Natural killer cell (primary cell): ENCODE measurements at places on chromosomes 7 and 10. TPM values are rescaled to one million over a fixed set of nuclear protein-coding genes. Genes with fewer than 3 reads are reported as not detected.
A peak's percentile ranks its signal among the peaks of the same experiment; 100 is the strongest.

DNA sequence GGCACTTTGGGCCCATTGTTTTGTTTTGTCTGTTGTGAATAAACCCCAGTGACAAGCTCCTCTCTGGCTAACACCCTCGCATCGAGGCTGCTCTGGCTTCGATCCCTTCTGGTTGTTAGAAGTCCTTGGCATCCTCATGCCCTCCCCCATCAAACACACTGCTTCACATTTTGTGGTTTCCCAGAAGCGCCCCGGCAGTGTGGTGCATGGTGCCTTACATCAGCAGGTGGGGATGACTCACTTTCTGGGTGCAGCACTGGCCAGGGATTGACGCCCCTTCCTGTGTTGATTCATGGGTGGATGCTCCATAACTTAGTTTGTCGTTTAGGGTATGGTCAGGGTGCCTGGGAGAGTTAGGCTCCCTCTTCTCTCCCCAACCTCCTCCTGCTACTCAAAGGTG lies 51.4 kb downstream of the PLPP4 start:
- no peak for DNase-seq
- H3K4me3 ChIP-seq, result no peak overlapping the region
- H3K27ac ChIP-seq, result no peak overlapping the region
- H3K27me3 ChIP-seq, result no peaks in the 10 kb centered on the region
- no peaks in the 10 kb centered on the region for H3K4me1 ChIP-seq
- H3K36me3 ChIP-seq, result no peaks in the 10 kb centered on the region

IPMK gene
- 4.6 TPM for total RNA-seq

- no peaks in the 10 kb centered on the region for H3K4me1 ChIP-seq
- no peaks in the 10 kb centered on the region for H3K36me3 ChIP-seq
- no peak overlapping the region for H3K4me3 ChIP-seq
These were observed 16.7 kb upstream of the GAD2 start for GRCh38 chr10:26199841-26200240.

DNA sequence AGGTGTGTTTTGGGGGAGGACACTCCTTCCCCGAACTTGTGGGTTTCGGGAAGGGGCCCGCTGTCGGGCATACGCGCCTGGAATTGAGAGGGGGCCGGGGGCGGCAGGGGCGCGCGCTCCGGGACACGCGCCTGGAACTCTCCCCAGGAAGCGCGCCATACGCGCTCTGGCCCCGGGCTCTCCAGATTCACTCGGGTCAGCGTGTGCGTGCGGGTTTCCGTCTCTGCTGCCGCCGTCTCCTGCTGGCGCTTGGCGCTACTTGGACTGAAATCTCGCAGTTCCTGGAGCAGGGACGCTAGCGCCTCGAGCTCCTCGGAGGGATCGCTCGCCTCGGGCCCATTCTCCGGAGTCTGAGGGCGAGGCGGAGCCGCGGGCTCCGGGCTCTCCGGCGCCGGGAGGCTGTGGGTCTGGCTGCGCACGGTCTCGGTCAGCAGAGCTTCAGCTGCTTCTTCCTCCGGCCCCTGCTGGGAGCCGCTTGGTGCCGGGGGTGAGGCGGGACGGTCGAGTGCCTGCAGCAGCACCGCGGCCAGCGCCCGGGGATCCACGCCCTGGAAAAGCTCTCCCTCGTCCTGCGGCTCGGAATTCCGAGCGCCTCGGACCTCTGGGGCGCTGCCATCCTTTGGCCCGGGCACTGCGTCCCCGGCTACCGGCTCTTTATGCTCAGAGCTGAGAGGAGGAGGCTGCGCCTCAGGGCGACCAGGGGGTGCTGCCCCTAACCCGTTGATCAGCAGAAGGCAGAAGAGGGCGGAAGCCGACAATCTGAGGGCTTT lies 1.1 kb downstream of the VGF start:
- no peak overlapping the region for H3K4me3 ChIP-seq
- peak; percentile 42 for DNase-seq
- H3K4me1 ChIP-seq, result peaks cover 34% of the 10 kb centered on the region

DNA sequence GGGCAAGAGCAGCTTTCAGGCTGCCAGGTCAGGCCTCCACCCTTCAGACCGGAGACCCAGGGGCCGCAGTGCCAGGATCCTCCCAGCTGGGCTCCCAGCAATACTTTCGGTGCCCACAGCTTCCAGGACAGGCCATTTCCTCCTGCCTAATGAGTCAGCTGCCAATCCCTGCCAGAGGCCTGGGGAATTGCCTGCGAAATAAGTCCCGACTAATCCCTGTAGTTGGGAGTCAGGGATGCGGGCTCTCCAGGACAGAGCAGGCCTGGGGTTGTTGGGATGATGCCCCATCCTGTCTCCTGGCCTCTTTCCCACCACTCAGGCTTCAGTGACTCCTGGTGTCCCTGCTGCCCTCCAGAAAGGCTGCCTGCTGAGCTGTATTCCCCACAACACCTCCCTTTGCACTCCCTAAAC lies 143.5 kb upstream of the UNC5B start:
- DNase-seq, result no peak
- H3K4me3 ChIP-seq, result no peak overlapping the region
- H3K36me3 ChIP-seq, result no peaks in the 10 kb centered on the region
- no peaks in the 10 kb centered on the region for H3K27me3 ChIP-seq
- H3K27ac ChIP-seq, result no peak overlapping the region

LOXL4 gene
- total RNA-seq, result not detected

IGFBP1 gene
- not detected for total RNA-seq
